ENCODE measurements at places on chromosomes 16 and 17.

DNA sequence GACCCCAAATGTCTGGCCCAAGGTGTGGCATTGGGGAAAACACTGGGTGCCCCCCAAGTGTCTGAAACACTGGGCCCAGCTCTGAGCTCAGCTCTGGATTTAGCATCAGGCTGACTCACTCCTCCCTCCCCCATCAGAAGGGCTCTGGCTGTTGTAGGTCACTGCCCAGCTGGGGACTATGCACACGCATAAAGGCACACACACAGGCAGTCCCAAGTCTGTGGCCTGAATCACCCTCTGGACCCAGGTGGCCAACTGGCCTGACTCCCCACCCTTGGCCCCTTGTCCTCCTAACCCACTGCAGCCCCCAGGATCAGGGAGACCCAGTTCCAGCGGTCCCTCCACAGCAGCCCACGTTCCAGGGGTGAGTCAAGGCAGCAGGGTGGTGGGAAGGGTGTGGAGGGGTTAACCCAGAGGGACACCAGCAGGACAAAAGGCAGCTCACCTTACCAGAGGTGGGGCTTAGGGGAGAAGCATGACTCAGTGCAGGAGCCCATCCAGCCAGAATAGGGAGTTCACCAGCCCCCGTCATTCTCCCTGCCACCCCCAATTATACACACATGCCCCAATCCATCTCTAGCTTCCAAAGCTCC is 47.0 kb downstream of the MYO18A start:
- DNase-seq, result no peak

DNA sequence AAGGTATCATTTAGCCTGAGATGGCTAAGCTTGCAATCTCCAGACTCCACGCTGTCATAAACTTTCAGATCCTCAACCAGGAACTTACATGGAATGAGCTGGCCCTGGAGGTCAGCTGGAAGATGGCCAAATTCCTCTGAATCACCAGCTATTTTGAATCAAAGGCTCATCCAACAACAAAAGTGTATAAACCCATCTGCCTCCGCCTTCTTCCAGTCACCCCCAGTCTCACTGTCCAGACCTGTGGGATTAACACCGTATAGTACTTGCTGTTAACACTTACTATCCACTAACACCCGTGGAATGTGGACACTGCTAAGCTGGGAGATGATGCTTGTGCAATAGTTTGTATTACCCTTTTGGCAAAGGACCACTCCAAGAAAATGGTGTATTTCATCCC is 1.9 kb upstream of the LCMT1 start:
- no peak for DNase-seq

GRCh38 chr17:10646392-10646990 is 10.6 kb downstream of the MYH3 start:
- peak; percentile 56 for DNase-seq

DNA sequence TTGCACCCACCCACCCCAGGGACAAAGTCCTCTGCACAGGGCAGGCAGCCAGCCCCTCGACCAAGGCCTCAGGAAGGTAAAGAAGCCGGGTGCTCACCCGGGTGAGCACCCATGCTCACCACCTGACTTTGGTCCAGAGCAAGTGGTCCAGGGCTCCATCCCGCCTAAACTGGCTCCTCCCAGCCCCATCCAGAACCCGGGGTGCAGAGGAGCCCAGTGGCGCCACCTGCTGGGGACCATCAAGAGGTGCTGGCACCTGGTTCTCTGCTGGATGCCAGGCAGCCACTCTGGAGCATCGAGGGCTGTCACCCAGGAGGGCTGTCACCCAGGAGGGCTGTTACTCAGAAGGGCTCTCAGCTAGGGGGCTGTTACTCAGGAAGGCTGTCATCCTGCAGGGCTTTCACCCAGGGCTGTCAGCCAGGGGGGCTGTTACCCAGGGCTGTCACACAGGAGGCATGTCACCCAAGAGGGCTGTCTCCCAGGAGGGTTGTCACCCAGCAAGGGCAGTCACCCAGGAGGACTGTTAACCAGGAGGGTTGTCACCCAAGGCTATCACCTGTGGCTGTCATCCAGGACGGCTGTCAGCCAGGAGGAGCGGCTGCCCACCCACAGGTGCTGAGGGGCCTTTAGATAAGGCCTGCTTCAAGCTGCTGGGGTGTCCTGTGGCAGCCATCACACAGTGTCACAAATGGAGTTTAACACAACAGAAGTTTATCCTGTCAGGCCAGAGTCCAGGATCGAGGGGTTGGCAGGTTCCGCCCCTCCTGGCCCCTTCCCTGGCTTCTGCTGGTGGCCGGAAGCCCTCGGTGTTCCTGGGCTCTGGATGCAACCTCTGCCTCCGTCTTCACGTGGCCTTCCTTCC is 98.5 kb downstream of the TNFRSF13B start:
- DNase-seq, result no peak

GRCh38 chr16:82111944-82112343 is 58.1 kb downstream of the MPHOSPH6 start:
- no peak for DNase-seq

DNA sequence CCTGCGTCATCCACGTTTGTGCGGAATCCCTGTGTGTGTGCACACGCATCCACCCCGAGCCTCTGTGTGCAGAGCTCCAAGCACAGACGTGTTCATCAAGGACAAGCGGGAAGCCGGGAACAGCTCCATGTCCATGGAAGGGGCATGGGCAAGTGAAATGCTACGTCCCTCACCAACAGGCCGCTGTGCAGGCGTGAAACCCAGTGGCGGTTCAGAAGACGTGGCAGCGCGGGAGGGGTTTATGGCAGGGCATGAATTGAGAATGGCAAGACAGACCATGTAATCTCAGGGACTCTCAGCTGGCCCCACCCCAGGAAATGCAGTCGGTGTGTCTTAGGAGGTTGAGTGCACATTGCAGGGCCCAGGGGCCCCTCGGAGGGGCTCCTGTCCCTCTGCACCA is 52.7 kb downstream of the TBC1D16 start:
- no peak for DNase-seq

- no peak for DNase-seq
These were observed 4.2 kb downstream of the ABHD15 start for GRCh38 chr17:29562615-29563014.

DNA sequence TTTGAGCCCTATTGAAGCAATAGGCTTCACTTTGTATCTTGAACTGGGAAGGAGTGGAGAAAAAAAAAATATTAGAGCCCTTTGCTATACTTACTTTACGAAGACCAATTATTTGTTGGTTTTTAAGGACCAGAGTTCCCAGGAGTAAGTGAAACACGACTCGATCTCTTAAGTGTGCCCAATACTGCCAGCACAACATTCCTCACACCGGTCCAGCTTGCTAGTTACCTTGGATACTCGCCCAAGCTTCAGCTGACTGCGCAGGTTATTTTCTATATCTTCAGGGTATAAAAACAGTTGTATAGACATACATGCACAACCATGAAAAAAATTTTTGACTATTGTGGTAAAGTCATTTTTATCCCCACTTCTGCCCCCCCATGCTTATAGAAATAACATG is 72.1 kb downstream of the RPTOR start:
- DNase-seq, result no peak

GRCh38 chr16:66131895-66132294 is 234.6 kb upstream of the CDH5 start:
- DNase-seq, result no peak

GRCh38 chr16:65117811-65118448 is 3.9 kb downstream of the CDH11 start:
- no peak for DNase-seq

- DNase-seq, result no peak
These were observed 8.9 kb upstream of the TNS4 start for GRCh38 chr17:40510328-40510648.

GRCh38 chr17:4310354-4311060 is 46.7 kb upstream of the ANKFY1 start:
- DNase-seq, result no peak

- DNase-seq, result no peak
These were observed 49.4 kb upstream of the GSE1 start for GRCh38 chr16:85563515-85564276.

All from activated T-helper 1 cell treated with anti-CD3 and anti-CD28 coated beads, Interleukin-2, amount 50 U/mL, for 16 hours (primary cell).